Thoracic aorta (tissue), 2 donors: ENCODE measurements at places on chromosomes 11 and 22.

DNA sequence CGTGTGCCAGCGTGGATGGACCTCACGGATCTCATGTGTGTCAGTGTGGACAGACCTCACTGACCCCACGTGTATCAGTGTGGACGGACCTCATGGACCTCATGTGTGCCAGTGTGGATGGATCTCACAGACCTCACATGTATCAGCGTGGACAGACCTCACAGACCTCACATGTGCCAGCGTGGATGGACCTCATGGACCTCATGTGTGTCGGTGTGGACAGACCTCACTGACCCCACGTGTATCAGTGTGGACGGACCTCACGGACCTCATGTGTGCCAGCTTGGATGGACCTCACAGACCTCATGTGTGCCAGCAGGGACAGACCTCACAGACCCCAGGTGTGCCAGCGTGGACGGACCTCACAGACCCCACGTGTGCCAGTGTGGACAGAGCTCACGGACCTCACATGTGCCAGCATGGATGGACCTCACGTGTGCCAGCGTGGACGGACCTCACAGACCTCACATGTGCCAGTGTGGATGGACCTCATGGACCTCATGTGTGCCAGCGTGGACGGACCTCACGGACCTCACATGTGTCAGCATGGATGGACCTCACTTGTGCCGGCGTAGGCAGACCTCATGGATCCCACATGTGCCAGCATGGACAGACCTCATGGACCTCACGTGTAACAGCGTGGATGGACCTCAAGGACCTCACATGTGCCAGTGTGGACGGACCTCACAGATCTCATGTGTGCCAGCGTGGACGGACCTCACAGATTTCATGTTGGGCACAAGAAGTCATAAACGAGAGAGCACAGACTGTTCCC lies 18.2 kb downstream of the TTLL8 start:
- DNase-seq = no peak

DNA sequence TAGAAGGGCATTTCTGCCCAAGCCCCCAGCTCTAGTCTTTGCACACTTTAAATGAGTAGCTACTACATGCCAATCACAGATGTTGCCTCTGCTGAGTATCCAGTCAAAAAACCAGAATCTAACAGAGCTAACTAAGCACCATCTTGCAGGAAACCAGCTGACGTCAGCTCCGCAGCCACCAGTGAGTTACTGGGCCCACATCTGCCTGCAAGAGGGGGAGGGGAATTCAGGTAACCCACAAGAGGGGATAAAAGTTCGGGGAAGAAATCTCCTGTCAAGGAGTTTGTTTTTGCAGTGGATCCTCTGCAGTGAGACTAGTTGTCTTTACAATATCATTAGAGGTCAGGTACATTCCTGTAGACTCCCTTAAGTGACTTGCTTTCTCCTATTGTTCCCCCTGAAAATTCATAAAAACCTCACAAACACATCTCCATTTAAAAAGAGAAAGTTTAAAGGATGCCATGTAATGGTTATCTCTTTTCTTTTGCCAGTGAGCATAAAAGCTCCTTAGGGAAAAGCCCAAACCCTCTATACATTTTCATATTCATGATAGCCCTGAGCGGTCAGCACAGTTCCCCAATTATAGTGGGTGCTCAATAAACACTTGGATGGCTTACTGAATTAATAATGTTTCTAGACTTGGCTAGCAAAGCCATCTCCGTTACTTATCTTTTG lies 9.3 kb downstream of the CD44 start:
- no peak for DNase-seq

DNA sequence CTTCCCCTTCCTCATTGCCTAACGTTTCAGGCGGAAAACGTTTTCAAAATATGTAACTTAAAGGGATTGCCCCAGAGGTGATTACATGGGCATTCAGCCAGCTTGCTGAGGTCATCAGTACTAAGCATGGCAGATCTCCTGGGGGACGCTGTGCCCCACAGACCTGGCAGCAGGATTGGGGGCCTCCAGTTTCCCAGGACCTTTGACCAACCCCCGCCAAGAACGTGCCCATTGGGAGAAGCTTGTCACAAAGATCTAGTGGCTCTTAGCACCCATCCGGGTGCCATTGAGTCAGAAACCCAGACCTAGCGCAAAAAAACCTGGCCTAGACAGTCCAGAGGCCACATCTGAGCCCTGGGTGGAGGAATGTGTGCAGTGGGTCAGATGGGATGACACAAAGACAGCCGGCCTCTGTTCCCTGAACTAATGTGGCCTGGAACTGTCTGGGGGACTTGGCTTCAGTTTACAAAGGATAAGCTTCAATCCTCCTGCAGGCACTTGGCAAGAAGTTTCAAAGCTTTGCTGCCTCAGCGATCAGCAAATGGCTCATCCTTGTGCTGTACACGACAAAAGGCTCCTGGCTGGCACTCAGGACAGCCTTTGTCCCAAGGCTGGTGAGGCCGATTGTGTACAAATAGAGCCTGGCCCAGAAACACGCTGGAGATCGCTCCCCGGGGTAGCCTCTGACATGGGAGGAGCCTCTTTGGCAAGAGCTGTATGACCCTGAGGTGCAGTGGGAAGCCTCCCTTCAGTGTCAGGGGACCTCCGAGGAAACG lies 9.5 kb downstream of the C1QTNF6 start:
- no peak for DNase-seq

- DNase-seq = no peak
These were observed 20.4 kb downstream of the RNF141 start for GRCh38 chr11:10520562-10520961.

GRCh38 chr11:77167111-77167626 lies 39.1 kb downstream of the MYO7A start:
- DNase-seq = no peak
